Hematopoietic multipotent progenitor cell (in vitro differentiated cells): ENCODE measurements at places on chromosomes 5 and 9. TPM values are rescaled to one million over a fixed set of nuclear protein-coding genes. Genes with fewer than 3 reads are reported as not detected.

DNA sequence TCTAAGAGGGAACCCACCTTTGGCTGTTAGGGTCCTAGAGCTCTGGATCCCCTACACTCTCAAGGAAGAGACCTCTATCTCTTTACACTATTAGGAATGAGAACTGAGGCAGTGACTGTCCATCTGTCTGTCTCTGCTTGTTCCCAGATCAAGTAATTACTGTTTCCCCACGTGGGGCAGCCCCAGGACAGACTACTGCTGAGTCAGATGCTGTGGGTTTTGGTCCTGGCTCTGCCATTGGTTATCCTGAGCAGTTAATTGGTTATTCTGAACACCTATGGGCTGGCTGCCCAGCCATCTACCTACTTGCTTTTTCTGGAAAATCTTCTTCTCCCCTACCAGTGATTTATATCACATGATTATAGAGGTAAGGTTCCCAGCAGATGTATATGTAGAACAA lies 33.3 kb downstream of the FBXO10 start:
- DNase-seq: no peak

DNA sequence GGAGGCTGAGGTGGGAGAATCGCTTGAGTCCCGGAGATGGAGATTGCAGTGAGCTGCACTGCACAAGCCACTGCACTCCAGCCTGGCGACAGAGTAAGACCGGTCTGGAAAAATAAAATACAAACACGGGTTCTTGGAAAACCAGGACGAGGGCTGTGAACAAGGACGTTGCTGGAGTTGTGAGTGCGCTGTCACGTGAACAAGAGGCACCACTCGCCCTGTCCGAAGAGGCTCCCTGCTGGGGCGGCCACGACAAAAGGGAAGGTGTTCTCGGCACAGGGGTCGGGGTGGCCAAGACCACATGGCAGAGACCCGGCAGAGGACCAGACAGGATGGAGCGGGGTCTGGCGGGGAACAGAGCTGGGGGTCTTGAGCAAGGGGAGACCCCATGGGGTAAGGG lies 30.6 kb upstream of the UBAC1 start:
- no peak for DNase-seq

IL4 gene
- not detected for total RNA-seq

DNA sequence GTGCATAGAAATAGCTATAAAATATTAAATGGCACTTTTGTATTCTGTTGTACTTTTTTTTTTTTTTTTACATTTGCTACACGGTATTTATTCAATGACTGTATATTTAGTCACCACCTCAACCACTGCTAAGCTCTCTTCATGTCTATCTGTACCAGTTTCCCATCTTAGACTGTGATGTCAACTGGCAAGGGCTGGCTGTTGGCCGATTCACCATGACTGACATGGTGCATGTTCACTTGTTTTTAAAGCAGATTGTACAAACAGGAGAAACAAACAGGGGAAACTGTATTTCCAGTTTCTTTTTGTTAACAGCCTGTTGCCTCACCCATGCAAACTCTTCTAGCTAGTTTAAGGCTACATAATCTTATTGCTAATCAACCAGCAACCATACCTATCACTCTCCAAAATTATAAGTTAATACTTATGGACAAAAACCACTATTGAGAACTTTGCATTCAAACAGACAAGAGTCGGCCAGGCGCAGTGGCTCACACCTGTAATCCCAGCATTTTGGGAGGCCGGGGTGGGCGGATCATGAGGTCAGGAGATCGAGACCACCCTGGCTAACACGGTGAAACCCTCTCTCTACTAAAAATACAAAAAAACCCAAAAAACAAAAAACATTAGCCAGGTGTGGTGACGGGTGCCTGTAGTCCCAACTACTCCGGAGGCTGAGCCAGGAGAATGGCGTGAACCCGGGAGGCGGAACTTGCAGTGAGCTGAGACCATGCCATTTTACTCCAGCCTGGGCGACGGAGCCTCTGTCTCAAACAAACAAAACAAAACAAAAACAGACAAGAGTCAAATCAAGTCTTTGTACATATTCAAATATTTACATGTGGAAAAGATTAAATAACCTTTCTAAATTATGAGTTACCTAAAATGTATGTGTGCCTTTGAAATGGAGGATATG lies 13.2 kb downstream of the ZFAND5 start:
- no peak for DNase-seq

GRCh38 chr9:38157711-38158110 lies 88.7 kb upstream of the SHB start:
- DNase-seq: no peak

GRCh38 chr9:17059465-17059864 lies 75.4 kb upstream of the CNTLN start:
- DNase-seq: no peak

DNA sequence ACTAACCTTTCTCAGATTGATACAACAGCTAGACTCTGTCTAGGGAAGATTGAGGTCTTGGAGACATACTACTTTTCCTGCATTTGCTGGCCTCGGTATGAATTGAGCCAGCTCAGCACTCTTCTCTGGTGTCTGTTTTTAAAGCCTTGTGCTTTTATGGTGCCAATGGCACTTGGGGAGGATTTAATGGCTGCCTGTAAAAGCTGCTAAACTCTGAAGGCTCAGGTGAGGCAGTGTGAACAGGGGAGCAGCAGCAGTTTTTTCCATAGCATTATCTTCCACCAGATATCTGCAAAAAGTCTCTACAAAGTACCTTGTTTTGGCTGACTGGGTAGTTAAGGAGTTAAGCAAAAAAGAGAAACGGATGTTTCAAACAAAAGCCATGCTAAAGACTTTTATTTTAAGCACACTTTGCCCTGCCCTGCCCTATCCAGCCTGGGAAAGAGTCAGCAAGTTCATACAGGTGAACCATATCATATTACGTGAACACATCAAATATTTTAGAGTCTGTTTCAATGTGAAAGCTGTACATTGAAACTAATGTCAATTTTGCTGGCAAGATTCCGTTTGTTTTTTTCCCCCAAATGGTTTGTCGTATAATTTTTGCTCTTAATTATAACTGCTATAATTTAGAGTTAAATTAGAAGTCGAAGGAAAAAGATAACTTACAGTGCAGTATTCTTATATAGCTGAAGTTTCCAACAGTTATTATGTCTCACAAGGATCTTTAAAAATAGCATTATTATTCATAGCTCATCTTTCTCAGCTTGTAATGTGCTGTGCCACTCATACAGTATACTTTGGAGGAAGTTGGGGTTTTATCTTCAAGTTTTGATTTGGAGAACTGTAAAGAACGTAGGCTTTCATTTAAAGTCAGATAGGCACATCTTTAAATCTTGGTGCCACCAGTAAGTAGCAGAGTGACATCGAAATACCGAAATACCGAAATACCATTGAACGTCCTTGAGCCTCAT lies 424.1 kb upstream of the CD180 start:
- no peak for DNase-seq

- DNase-seq: no peak
Observed at GRCh38 chr9:110750272-110750671, 81.7 kb downstream of the MUSK start.

GRCh38 chr5:150559701-150560100 lies 51.8 kb downstream of the NDST1 start:
- no peak for DNase-seq

GPR151 gene
- total RNA-seq: not detected

DNA sequence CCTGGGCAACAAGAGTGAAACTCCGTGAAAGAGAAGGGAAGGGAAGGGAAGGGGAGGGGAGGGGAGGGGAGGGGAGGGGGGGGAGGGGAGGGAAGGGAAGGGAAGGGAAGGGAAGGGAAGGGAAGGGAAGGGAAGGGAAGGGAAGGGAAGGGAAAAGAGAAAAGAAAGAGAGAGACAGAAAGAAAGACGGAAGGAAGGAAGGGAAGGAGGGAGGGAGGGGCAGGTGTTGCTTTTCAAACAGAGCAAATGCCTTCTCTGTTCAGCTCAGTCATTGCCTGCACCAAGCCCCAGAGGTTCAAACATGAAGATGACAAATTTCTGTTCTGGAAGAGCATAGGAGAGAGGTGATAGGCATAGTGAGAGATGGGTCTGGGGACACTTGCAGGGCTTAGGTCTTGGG lies 330.0 kb downstream of the DRD1 start:
- DNase-seq: no peak

MOB3B gene
- 0.54 TPM for total RNA-seq

COL15A1 gene
- under 0.01 TPM for total RNA-seq

DNA sequence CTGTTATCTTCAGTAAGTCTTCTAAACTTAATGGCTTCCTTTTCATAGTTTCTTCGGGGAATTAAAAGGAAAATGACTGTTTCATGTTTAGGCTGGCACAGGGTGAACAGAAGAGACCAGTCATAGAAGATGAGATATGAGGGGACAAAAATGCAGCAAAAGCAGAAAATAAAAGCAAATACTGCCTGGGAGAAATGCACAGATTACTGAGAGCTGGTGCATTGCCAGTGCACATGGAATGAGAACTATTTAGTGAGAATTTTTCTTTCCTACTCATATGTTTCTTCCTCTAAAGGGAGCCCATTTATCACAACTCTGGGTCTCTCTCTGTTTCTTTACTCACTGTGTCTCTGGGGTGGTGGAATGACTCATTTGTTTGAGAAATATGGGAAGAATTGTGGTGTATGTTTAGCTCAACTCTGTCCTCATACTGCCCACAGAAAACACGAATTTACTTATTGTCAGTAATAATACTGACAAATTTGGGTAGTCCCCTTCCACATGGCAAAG lies 25.9 kb upstream of the ANKRD55 start:
- no peak for DNase-seq

FAM221B gene
- total RNA-seq: not detected

- no peak for DNase-seq
Observed at GRCh38 chr5:74587300-74587699, 53.2 kb downstream of the ENC1 start.
